ENCODE measurements at places on chromosomes 11 and 22.
A peak's percentile ranks its signal among the peaks of the same experiment; 100 is the strongest.

GRCh38 chr11:8229299-8230177 lies 34.1 kb downstream of the LMO1 start:
- DNase-seq: no peak

DNA sequence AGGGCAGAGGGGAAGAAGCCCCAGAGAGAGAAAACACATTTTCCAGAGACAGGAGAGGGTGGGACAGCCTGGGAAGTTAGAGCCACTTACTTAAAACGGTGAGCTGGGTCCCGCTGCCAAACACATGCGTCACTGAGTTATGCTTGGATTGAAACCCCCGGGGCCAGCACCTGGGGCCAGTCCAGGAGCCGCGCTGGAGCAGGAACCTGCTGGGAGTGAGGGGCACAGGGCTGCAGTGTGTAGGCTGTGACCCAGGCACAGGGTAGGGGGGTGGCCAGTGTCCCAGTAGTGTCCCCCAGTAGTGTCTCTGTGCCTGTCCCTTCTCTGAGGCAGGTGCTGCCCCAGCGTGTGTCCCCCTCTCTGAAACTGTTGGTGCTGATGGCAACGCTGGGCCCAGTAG lies 5.2 kb downstream of the IGLL1 start:
- DNase-seq: no peak

GRCh38 chr11:17525570-17525969 lies 18.6 kb downstream of the USH1C start:
- DNase-seq: no peak

GRCh38 chr22:37316875-37317371 lies 34.6 kb downstream of the CYTH4 start:
- DNase-seq: peak; percentile 95

DNA sequence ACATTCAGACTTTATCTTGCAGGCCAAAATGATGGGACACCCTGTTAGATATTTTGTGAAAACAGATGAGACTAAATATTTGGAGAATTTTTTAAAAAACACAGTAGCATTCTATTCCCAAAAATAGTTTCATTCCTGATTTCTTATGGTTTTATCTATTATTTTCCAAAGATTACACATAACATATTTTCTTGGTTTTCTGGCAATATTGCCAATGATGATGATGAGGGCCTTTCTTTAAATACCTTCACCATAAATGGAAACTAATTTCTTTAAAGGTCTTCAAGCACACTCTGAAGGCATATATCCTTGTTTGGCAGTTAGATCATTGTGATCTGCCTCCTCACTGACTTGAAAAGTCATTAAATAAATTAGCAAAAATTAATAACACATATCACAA lies 522.3 kb upstream of the LUZP2 start:
- no peak for DNase-seq

GRCh38 chr22:29266564-29267461 lies 968 bp downstream of the RHBDD3 start:
- DNase-seq: peak; percentile 42

DNA sequence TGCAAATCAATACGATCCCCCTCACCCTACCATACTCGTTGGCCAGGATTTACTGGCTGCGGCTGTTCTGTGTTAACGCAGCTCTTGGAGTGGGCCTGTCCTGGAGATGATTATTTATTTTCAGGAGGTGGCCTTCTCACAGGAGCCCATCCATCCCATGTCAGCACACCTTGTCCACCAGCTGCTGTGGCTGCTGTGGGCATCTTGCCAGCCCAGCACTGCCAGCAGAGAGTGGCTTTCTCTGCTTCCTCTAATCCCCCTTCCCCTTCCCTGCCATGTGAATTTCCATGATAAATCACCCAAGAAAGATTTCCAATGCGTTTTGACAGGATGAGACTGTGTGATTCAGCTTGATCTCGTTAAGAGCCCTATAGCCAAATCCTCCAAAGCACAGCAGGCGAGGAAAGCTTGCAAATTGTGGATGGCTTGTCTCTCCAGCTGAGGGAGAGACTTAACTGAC lies 309.1 kb upstream of the C11orf87 start:
- no peak for DNase-seq

DNA sequence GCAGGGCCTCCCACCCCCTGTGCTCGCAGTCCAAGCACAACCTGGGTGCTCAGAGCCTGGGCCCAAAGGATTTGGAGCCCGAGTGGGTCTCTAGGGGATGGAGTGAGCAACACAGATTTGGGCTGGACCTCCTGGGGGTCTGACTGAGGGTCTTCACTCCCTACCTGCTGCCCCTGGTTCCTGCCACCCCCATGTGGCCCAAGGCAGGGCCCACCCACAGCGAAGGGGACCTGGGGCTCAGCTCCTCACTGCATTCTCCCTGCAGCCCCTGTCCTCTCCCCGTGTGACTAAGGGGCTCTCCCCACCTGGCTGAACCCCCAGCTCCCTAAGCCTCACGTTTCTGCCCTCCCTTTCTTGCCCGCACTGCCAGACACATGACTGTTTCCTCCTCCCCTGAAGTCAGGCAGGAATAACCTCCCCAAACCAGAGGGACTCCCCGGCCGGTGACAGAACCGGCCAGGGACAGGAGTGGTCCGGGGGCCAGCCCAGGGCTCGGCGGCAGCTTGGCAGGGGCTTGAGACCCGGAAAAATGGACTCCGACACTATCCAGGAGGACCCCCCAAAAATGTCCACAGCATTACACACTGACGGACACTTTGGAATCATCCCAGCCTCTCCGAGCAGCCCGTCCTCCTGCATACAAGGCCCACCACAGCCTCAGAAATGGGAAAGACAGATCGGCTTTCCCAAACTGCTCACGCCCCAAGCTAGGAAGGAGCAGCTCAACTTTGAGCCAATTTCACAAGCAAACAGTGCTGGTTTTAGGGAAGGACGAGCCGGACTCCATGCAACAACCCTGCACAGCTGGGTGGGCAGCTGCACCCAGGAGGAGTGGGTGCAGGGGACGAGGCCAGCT lies 57.8 kb downstream of the BRD1 start:
- no peak for DNase-seq

DNA sequence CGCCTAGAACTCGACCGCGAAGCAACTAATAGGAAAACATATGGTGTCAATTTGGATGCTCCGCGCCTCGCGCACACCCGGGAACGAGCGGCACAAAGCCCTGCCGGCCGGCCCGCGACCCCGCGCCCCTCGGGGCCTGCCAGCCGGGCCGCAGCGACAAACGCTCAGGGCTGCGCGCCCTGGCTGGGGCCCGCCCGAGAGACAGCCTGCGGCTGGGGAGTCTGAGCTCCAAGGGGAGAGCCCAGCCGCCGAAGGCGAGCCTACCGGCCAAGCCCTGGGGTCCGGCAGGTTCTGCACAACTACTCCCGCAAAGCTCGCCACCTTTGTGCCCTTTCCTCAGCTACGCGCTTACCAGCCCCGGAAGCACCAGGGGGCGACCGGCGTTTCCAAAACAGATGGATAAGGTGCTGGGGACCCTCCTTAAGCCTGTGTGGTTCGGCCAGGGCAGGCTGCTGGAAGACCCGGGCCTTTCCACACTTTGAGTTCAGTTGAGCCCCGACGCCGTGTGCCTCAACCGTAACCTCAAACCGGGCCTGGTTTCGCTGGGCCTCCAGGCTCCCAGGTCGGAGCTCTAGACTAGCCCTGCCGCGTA lies 6.0 kb downstream of the PAX6 start:
- no peak for DNase-seq

DNA sequence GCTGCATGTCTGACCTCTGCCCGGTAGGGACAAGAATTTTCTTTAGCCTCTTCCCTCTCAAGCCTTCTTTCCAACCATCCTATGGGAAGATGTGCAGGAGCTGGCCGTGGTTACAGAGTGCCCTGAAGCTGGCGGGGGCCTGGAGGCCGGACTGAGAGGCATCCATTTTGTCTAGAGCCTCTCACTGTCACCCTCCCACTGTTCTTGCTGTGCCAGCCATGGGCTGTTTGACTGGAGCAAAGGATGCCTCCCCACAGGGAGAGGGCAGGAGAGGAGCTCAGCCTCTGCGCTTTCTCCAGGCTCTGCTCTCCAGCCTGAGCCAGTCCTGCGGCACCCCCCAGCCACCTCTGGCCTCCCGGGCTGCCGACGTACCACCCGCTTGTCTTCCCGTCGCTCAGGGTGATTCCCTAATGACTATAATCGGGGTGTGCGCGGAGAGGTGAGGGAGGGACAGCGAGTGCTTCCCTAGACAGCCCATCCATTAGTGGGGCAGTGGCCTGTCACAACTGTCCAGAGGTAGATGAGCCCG lies 123.8 kb downstream of the NECTIN1 start:
- DNase-seq: no peak

GRCh38 chr11:124760205-124760652 lies 1.9 kb downstream of the ESAM start:
- no peak for DNase-seq

Measured in choroid plexus epithelial cell (primary cell).